ENCODE measurements at places on chromosomes 3 and 15.

GRCh38 chr3:53817809-53818208, 28.4 kb downstream of the CHDH start:
- DNase-seq, result no peak

DNA sequence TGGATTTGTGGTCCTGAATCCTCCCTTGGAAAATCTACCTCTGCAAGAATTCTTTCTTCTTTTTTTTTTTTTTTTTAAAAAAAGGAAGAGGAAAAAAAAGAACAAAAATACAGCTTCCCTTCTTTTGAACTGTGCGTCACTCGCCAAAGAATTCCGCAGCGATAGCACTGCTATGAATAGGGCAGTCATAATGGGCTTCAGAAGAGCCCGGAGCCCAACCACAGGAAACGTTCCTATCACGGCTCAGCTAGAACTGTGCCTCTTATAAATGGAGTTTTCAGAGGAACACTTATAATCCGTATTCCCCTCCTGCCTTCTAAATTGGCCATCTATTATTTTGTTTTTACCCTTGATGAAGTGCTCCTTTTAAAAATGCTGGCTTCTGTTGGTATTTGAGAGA, 227.7 kb downstream of the ADAMTS17 start:
- no peak for DNase-seq

DNA sequence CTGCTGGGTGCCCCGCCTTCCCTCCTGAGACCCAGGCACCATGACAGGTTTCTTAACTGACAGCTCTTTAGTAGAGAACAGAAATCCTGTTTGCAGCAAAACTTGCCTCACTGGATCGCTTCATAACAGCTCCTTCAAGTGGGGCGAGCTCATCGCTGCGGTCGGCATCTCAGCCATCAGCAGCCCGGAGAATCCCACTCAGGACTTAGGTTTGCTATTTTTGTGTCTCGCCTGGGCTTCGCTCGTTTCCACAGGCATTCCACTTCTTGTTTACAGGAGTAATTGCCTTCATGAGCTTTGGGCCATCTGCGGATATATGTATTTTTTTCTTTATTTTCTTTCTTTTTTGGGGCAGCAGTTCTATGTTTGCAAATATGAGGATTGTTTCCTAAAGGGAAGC, 15.7 kb downstream of the KLF13 start:
- DNase-seq, result no peak

- DNase-seq, result no peak
Observed at GRCh38 chr3:10299175-10299574, 6.4 kb upstream of the GHRL start.
